Activated CD8-positive, alpha-beta memory T cell treated with anti-CD3 and anti-CD28 coated beads for 48 hours (primary cell): ENCODE measurements at places on chromosomes 16 and 17.
A peak's percentile ranks its signal among the peaks of the same experiment; 100 is the strongest.

GRCh38 chr16:27982184-27982583, 81.3 kb downstream of the GSG1L start:
- DNase-seq = no peak

DNA sequence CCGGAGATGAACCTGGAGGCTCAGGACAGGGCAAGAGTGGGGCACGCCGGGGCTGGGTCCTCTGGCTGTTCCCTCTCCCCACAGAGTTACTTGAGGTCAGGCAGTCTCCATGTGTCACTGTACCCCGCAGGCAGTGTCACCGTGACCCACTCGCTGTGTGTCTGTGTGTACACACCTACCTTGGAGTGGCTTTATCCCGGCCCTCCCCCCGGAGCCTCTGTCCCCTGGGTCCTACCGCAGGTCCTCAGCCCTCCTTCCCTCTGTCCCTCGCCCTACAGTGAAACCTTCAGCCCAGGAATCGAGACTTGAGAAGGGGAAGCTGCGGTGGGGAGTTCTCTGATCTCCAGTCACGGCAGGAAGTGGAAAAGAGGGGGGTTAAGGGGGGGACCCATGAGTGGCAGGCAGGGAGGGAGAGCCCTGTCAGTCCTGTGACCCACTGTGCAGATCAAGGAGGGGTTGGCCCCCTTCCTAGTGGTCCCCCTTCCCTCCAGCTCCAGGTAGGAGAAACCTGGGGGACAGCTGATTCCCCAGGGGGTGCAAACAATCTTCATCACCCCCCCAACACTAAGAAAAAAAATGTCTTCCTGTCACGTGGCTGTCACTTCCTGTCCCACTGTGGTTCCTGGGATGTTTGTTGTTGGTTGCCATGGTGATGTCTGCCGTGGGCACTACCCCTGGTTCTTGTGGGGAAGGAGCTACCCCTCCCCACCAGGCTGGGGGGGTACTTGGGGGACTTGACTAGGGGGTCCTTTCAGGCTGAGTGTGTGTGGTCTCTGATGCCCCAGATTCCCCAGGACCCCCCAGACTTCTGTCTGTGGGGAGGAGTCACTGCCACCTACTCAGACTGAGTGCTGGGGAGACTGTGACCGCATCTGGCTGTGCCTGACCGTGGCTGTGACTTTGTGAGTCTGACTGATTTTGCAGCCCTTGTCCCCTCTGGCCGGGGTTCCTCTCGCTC, 13.7 kb downstream of the RARA start:
- DNase-seq = peak; percentile 79

DNA sequence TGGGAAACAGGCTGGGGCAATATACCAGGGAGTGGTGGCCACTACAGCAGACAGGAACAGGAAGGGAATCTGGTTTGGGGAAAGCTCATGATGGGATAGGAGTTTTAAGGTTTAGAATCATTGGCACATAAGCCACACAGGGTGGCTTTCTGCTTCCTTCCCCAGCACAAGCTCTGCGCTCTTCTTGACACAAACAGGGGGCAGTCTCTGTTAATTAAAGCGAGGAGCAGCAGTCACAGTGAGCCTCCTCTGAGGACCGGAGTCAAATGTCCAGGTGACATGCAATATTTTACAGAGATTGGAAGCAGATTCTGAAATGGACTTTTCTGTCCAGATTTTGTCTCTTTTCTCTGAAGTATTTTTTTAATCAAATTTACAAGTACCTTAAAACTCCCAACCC, 2.8 kb upstream of the SHISA9 start:
- DNase-seq = no peak

- DNase-seq = no peak
These were observed 76.5 kb upstream of the CDH5 start for GRCh38 chr16:66289986-66290385.

- DNase-seq = peak; percentile 71
These were observed 18.5 kb downstream of the RAP1GAP2 start for GRCh38 chr17:2814481-2815341.

- no peak for DNase-seq
These were observed 296.9 kb upstream of the CDH5 start for GRCh38 chr16:66069587-66069986.

DNA sequence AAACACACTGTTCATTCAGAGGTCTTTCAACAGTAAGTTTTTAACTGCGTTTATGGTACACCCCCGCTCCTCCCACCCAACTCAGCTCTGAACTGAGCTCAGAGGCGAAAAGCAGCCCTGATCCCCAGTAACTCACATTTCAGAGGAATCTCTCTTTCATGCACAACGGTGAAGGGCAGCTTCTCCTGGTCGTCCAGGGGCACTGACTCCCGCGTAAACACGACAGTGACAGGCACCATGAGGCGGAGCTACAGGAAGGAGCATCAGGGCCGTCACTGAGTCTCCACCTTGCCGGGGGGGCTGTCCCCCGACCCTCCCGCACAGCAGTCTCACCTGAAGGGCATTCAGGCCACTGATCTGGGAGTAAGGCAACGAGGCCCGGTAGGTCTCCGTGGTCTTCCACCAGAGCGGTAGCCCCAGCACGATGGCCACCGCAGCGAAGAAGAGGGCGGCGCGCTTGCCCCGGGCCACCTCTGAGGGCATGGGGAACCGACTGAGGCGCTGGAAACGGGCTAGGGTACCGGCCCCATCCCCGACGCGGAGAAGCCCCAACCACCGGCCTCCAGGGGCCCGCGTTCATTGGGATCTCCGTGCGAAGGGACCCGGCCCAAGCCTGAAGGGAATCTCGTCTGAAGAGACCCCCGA, 486 bp downstream of the PIGS start:
- DNase-seq = peak; percentile 23

DNA sequence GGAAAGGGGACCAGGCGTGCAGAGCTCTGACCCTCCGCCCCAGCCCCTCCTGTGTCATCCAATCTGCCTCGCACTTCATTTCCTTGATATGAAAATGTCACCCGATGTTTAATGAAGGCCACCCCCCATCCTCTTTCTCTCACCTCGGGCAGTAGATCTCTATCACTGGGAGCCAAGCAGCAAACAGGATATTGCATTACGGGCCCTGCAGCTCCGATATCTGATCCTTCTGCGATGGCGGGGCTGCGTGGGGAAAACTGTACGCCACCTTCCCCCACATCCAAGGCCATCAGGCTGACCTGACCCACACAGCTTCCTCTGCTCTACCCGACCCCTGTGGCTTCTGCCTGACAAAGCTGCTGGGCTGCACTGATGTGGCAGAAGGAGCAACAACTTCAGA, 74.9 kb downstream of the DYNLRB2 start:
- DNase-seq = no peak

- no peak for DNase-seq
These were observed 52.6 kb downstream of the ERN1 start for GRCh38 chr17:64077379-64077778.

- DNase-seq = no peak
These were observed 243.0 kb upstream of the N4BP1 start for GRCh38 chr16:48852951-48853350.

GRCh38 chr16:70398177-70398743, 40.6 kb downstream of the ST3GAL2 start:
- DNase-seq = no peak

GRCh38 chr17:32117399-32117798, 24.9 kb upstream of the RHOT1 start:
- no peak for DNase-seq

DNA sequence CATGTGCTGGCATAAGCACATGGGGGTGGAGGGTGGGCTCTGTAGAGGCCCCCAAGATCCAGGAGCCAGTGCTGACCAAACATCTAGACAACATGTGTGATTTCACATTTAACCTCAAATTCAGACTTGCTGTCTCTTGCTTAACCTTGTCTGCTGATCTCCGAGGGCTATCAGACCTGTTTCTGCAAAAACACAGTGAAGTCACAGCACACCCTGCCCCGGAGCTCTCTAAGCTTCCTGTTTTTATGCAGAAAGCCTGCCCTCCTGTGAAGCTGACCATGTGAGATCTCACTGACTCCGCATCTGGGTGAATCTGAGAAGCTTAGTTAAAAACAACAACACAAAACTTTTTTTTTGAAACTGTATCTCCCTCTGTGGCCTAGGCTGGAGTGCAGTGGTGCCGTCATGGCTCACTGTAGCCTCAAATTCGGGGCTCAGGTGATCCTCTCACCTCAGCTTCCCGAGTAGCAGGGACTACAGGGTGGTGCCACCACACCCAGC, 6.6 kb upstream of the DPEP2 start:
- DNase-seq = no peak

DNA sequence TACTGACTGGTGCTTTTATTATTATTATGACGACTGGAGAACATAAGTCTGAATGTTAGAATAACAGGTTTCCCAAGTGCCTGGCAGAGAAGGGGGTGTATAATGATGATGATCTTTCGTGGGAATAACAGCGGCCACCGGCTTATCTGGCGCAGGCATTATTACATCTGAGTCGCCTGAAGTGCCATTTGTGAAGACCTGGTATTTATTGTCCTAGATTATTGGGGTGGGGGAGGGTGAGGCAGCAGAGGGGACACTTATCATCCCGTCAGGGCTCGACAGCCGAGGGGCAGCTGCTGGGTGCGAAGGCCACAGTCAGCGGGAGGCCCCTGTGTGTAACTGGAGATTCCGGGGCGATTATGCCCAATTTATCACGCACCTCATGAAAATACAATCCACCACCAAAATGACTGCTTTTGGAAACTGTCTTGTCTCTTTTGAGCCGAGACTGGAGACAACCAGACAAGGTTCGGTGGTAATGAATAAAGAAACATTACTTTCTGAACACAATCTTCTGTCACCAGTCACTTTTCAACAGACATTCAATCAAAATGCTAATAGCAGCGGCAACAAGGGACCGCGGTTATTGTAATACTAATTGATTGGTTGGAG, 199.3 kb downstream of the CCDC182 start:
- no peak for DNase-seq

DNA sequence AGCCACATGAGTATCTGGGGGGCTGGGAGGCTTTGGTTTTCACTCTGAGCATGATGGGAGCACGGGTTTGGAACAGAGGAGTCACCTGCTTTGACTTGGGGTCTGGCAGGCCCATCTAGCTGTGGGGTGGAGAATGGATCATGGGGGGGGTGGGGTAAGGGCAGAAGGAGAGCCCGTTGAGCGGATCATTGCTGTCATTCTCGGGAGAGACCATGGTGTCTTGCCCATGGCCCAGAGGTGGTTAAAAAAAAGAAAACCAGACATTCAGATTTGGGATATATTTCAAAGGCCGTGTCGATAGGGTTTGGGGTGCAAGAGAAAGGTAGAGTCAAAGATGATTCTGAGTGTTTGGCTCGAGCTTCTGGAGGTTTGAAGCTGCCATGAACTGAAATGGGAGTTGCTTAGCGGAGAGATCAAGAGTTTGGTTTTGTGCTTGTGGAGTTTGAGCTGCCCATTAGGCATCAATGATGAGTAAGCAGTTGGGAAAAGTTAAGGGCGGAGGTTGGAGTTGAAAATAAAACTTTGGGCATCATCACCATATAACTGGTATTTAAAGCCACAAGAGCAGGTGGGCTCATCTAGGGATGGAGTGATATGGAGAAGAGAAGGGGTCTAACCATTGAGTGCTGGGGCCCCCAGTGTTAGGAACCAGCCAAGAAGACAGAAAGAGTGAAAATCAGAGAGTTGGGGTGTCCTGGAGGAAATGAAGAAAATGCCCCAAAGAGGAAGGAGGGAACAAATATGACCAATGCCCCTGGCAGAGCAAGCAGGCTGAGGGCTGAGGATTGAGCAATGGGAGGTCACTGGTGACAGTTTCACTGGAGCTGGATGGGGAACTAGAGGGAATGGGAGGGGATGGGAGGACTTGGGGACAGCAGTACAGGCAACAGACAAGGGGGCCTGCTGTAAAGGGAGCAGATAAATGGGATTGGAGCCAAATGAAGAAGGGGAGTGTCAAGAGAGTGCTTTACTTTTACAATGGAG, 1.9 kb downstream of the NOD2 start:
- DNase-seq = no peak

DNA sequence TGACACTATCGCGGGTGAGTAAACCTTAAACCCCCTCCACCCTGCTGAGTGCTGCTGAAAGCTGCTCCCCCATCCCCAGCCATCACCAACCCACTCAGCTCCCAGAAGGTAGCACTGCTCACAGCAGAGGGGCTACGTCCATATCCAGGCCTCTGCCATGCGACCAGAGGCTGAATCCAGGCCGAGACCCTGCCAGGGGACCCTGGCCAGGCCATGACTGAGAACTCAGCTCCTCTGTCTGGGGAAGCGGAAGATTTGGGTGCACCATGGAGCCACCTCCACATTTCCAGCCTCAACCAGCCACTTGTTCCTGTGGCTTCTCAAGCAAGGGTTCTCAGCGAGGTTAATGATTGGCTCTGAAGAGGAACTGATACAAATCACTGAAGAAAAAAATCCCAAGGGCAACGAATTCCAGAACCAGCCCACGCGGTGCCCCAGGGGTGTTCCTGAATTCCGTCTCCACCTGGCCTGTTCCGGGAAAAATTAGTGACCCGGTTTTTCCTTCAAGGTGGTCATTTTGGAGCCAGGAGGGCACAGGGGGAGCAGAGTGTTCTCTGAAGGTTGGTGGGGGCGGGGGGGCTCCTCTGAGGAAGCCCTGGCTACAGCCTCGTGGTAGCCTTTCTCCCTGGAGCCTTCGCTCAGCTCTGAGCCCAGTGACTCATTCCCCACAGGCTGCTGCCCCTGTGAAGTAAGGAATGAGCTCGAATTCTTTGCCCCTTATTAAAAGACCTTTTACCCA, 9.3 kb upstream of the SLC16A5 start:
- no peak for DNase-seq

DNA sequence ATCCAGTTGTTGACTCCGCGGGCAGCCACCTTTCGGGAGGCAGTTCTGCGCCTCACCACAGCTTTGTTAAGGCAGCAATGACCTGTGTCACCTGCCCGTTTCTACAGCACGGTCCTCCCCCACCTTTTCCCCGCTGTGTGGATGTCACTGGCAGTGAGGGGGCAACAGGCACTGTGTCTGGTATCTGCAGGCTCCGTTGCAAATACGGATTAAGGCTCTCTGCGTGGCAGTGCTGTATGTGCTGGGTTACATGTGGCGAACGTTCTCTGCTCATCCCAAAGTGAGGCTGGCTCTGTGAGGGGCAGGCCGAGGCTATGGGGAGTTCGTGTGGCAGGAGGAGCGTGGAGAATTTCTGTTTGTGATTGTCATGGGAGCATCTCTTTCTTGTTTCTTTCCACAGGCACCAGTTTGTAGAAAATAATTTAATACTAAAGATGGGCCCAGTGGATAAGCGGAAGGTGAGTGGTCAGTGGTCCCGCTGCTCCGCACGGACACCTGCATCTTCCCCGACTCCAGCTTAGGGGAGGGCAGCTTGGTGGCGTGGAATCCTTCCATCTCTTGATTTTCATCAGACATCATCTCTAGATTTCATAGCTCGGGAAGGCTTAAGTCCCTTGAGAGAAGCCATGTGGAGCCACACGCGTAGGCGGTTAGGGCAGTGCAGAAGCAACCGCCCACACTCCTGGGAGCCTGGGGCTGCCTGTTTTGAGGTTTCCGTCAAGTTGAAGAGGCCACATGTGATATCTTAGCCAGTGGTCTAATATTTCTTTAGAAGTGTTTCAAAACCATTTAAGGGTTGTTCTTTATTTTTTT, 57.8 kb downstream of the PDPK1 start:
- no peak for DNase-seq

GRCh38 chr16:83842291-83842690, 34.5 kb downstream of the HSBP1 start:
- no peak for DNase-seq
